CD4-positive, alpha-beta T cell (primary cell): ENCODE measurements at places on chromosomes 5 and 9. TPM values are rescaled to one million over a fixed set of nuclear protein-coding genes. Genes with fewer than 3 reads are reported as not detected.

DNA sequence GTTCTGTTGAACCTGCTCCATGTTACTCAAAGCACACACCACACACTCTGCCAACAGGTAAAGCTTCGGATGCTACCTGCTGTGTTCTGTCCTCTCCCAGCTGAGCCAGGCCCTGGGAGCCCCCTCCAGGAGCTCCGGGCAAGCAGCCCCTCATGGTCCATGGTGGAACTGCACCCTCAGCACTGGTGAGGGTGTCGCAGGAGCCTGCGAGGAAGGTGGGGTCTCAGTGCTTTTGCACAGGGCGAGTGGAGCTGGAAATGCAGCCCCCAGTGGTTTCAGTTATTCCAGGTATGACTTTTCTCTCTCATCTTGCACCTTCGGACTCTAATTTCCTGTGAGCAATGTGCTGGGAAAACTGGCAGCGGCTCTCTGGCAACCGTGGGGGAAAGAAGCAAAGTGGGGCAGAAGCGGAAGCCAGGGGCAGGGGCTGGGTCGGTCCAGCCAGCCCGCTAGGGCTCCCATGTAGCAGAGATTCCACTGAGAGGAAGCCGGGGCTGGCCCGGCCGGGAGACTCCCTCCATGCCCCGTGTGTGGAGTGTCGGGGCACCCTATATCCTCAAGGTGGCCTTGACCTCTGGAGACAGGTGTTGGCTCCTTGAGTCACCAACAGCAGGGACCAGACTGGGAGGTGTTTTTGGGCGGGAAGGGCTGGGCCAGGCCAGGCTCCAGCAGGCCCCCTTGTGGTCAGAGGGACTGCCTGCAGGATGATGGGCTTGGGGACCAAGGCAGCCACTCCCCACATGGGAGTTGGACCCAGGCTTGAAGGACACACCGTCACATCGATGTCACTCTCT is 75.6 kb upstream of the PRSS3 start:
- DNase-seq: no peak

DNA sequence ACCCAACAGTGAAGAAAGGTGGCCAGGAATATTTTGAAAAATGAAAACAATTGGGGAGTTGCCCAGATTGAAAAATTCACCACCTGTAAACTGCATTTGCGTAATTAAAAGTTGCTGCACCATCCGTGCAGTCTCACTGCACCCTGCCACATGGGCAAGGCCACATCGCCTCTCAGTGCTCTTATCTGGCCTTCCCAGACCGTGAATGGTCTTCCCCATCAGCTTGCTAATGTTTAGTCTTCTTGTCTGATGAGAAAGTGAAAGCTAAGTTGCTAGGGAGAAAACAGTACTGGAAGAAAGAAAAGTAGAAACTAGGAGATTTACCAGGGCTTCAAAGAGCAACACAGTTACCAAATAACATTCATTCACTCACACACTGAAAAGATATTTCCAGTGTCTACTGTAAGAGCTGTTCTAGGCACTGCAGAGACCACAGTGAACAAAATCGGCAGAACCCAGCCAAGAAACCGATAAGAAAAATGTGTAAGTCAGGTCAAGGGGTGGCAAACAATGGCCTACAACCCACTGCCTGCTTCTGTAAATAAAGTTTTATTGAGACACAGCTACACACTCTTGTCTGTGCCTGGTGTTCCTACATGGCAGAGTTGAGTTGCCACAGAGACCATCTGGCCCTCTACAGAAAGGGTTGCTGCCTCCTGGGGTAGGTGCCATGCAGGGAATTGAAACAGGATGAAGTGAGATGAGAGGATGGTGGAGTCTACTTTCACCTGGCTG is 51.2 kb upstream of the CTSL start:
- DNase-seq: no peak

- no peak for DNase-seq
Measured at GRCh38 chr9:117796681-117797080, 92.5 kb downstream of the TLR4 start.

DNA sequence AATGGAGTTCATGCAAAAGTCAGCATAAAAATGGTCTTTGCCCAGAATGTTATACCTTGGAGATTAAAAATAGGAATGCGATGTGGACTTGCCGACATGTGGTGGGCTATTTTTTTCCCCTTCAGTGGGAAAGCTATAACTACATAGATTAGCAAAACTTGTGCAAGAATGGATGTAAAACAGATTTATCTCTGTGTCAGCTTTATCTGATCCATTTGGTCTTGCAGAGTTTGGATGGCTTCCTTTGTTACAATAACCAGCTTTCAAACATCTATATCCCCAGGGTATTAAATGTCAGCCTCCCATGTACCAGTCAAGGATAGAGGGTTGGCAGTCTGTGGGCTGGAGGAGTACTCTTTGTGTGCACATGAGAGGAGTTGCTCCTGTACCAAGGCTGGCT is 284.9 kb downstream of the TMEM38B start:
- DNase-seq: no peak

DNA sequence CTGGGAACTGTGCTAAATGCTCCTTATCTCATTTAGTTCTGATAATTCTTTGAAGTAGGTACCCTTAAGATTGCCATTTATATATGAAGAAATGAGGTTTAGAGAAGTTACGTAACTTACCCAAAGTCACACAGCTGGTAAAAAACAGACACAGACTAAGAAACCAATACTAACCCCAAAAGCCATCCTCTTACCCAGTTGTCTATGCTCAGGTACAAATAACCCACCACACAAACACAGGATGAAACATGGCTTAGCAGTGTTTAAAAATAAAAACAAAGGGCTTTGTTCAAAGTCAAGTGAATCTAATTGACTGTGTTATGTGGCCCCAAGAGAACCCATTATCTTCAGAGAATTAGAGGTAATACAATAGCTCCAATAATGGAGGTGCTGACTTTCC is 37.0 kb upstream of the IL7R start:
- DNase-seq: no peak

Gene SLC22A4
- 0.22 TPM for total RNA-seq

DNA sequence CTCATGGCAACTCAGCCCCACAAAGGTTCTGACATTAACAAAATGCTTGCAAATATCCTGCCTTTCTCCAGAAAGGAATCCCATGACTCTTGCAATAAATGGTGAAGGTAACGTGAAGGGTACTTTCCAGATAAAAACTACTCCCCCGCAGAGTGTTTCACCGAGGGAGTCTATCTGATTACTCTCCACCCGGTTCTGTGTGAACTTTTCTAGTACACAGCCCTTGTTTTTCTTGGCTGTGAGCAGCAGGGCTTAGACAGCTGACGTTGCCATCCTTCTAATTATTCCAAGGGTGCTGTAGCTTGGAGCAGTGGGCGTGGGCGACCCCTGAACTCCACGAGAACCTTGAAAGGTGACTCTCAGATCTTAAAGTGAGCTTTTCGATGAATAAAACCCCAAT is 276.0 kb upstream of the IRX4 start:
- DNase-seq: no peak

Gene PDE6A
- total RNA-seq: not detected

DNA sequence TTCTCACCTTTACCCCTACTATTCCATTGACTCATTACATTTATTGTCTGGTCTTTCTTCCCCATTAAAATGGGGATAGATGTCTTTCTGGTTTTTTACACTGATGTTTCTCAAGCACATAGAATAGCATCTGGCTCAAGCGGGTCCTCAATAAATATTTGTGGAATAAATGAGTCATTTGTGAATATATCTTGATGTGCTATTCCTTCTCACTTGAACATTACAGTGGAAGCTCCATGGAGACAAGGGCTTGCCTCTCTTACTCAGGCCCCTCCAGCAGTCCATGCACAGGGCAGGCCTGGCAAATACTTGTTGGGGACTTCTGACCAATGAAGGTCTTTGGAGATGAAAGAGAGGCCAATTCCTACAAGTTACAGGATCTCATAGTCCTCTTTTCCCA is 151.7 kb upstream of the TAS2R1 start:
- no peak for DNase-seq

GRCh38 chr9:124795881-124796431 is 19.0 kb downstream of the OLFML2A start:
- no peak for DNase-seq

DNA sequence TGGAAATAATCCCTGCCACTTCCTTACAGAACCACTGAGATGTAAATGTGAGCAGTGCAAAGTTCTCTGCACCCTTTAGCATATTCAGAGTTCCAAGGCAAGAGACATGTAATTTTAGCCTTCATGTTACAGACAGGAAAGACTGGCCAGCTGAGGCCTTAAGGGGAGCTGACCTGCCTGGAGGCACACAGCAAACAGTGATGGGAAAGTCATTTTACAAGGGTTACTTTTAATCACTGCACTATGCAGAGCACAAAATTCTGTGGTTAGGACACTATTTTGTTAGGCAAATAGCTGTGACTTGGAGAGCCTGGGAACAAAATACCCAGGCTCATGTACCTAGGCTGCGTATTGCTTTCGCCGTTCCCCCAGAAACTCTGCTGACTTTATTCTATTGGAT is 30.2 kb upstream of the TNIP1 start:
- DNase-seq: no peak

- no peak for DNase-seq
Measured at GRCh38 chr5:44942524-44943001, 133.8 kb downstream of the MRPS30 start.

GRCh38 chr9:93182572-93182971 is 1.4 kb upstream of the WNK2 start:
- DNase-seq: no peak

Gene FANCG
- 24.6 TPM for total RNA-seq

Gene G3BP1
- 83.9 TPM for total RNA-seq

GRCh38 chr5:26388976-26389375 is 649.4 kb downstream of the CDH9 start:
- DNase-seq: no peak

Gene FOXD4
- not detected for total RNA-seq

Gene PCDHGA2
- total RNA-seq: not detected
